ENCODE measurements at places on chromosomes 3 and 15. TPM values are rescaled to one million over a fixed set of nuclear protein-coding genes. Genes with fewer than 3 reads are reported as not detected.

DNA sequence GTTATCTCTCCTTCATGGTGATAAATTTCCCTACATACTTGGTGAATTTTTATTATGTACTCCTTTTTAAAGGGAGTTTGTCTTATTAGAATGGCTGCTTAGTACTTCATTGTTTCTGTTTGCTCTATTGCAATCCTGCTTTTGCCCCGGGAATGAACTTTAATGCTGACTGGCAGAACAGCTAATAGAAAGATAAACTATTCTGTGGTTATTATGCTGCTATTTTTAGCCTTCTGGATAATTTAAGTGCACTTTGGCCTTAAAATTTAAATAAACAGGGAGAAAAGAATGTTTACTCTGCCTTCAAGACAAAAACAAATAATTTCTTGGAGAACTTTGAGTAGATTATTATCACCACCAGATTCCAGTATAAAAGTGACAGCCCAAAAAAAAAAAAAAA, 413.8 kb upstream of the CCDC54 start:
- DNase-seq: peak; percentile 44
- no peaks in the 10 kb centered on the region for H3K36me3 ChIP-seq
- peak overlapping the region; percentile 13 for H3K27ac ChIP-seq
- no peaks in the 10 kb centered on the region for H3K27me3 ChIP-seq

DNA sequence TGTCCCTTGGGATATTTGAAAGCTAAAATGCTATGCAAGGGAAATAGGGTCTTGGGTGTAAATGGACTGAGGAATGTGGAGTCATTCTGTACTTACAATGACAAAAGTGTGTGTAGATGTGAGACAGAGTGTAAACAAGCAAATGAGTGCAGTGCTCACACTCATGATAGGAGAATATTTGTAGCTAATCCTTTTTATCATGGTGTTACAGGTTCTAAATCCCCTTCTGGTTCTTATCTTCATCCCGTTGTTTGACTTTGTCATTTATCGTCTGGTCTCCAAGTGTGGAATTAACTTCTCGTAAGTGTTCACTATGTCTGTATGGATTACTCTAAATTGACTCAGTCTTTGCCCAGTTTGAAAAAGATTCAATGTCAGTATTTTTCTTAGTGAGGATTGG, 30.5 kb downstream of the SLC15A2 start:
- no peaks in the 10 kb centered on the region for H3K4me1 ChIP-seq
- H3K27me3 ChIP-seq: no peaks in the 10 kb centered on the region
- no peak overlapping the region for H3K4me3 ChIP-seq
- no peaks in the 10 kb centered on the region for H3K36me3 ChIP-seq

- no peaks in the 10 kb centered on the region for H3K4me1 ChIP-seq
- H3K27me3 ChIP-seq: no peaks in the 10 kb centered on the region
- H3K36me3 ChIP-seq: no peaks in the 10 kb centered on the region
- no peak overlapping the region for H3K27ac ChIP-seq
- peak; percentile 78 for DNase-seq
Measured at GRCh38 chr3:190384309-190384756, 3.6 kb upstream of the CLDN16 start.

- H3K27me3 ChIP-seq: no peaks in the 10 kb centered on the region
- H3K27ac ChIP-seq: peak overlapping the region; percentile 75
Measured at GRCh38 chr3:159852266-159852665, 136.4 kb upstream of the IL12A start.

- DNase-seq: no peak
- H3K36me3 ChIP-seq: no peaks in the 10 kb centered on the region
- no peak overlapping the region for H3K4me3 ChIP-seq
- H3K27ac ChIP-seq: no peak overlapping the region
- no peaks in the 10 kb centered on the region for H3K4me1 ChIP-seq
Measured at GRCh38 chr3:95539950-95540483, 1274.4 kb upstream of the EPHA6 start.

GRCh38 chr15:36858423-36858822, 241.9 kb downstream of the MEIS2 start:
- H3K4me1 ChIP-seq: no peaks in the 10 kb centered on the region
- no peak for DNase-seq
- no peaks in the 10 kb centered on the region for H3K36me3 ChIP-seq

GRCh38 chr15:68389041-68389930, 42.7 kb downstream of the ITGA11 start:
- no peaks in the 10 kb centered on the region for H3K36me3 ChIP-seq
- no peaks in the 10 kb centered on the region for H3K27me3 ChIP-seq
- peaks cover under 1% of the 10 kb centered on the region for H3K4me1 ChIP-seq
- H3K4me3 ChIP-seq: no peak overlapping the region
- no peak for DNase-seq
- no peak overlapping the region for H3K27ac ChIP-seq

- peaks cover 25% of the 10 kb centered on the region for H3K4me1 ChIP-seq
- peak; percentile 79 for DNase-seq
- no peak overlapping the region for H3K4me3 ChIP-seq
- H3K27ac ChIP-seq: peak overlapping the region; percentile 58
- no peaks in the 10 kb centered on the region for H3K27me3 ChIP-seq
- no peaks in the 10 kb centered on the region for H3K36me3 ChIP-seq
Measured at GRCh38 chr15:70100474-70101341, 3.0 kb upstream of the TLE3 start.

- no peak for DNase-seq
- H3K27ac ChIP-seq: no peak overlapping the region
- peaks cover 4% of the 10 kb centered on the region for H3K4me1 ChIP-seq
- H3K27me3 ChIP-seq: no peaks in the 10 kb centered on the region
Measured at GRCh38 chr3:43319376-43319775, 33.0 kb downstream of the SNRK start.

GRCh38 chr3:73681610-73682009, 56.9 kb upstream of the PDZRN3 start:
- no peak for DNase-seq
- H3K36me3 ChIP-seq: no peaks in the 10 kb centered on the region
- H3K27me3 ChIP-seq: no peaks in the 10 kb centered on the region
- no peak overlapping the region for H3K4me3 ChIP-seq

- H3K4me1 ChIP-seq: no peaks in the 10 kb centered on the region
- H3K4me3 ChIP-seq: no peak overlapping the region
- no peaks in the 10 kb centered on the region for H3K27me3 ChIP-seq
- no peaks in the 10 kb centered on the region for H3K36me3 ChIP-seq
Measured at GRCh38 chr3:1971780-1972179, 126.9 kb upstream of the CNTN4 start.

- no peak overlapping the region for H3K4me3 ChIP-seq
- H3K27ac ChIP-seq: no peak overlapping the region
- no peak for DNase-seq
- H3K4me1 ChIP-seq: no peaks in the 10 kb centered on the region
- H3K36me3 ChIP-seq: peaks cover 2% of the 10 kb centered on the region
- H3K27me3 ChIP-seq: no peaks in the 10 kb centered on the region
Measured at GRCh38 chr15:83546512-83546888, 99.4 kb downstream of the SH3GL3 start.

- no peak overlapping the region for H3K4me3 ChIP-seq
- DNase-seq: no peak
Measured at GRCh38 chr3:122936335-122936734, 91.2 kb downstream of the SEMA5B start.

DNA sequence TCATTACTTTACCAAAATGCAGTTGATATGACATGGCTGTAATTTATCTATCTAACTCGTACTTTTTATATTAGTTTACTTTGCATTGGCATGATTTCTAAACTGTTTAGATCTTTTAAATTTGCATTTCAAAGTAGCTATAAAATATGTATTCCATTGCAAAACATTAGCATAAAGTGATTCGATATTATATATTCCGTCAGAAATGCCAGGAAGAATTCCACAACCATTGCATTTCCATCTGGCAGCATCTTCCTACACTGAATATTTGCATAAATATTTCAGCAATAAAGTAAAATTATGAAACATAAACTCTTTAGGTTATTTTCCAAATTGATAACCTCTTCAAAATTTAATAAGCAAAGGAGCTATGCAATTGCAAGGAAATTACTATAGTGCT, 546.6 kb downstream of the MFSD1 start:
- no peaks in the 10 kb centered on the region for H3K36me3 ChIP-seq
- H3K27me3 ChIP-seq: no peaks in the 10 kb centered on the region
- H3K27ac ChIP-seq: no peak overlapping the region

VIPR1 gene
- total RNA-seq: 19.2 TPM

ZNF280D gene
- total RNA-seq: 0.87 TPM

CSPG4 gene
- 6.4 TPM for total RNA-seq

TFDP2 gene
- total RNA-seq: 61.6 TPM

CLDN18 gene
- 73.0 TPM for total RNA-seq

SLC12A1 gene
- not detected for total RNA-seq

ZNF770 gene
- total RNA-seq: 31.2 TPM

ANKUB1 gene
- total RNA-seq: not detected

TGM4 gene
- not detected for total RNA-seq

MRAS gene
- total RNA-seq: 17.9 TPM

AGBL1 gene
- not detected for total RNA-seq

All from hepatocyte (in vitro differentiated cells).